NCI-H1417 (cell line): ENCODE measurements at places on chromosomes 6 and 20.
A peak's percentile ranks its signal among the peaks of the same experiment; 100 is the strongest.

DNA sequence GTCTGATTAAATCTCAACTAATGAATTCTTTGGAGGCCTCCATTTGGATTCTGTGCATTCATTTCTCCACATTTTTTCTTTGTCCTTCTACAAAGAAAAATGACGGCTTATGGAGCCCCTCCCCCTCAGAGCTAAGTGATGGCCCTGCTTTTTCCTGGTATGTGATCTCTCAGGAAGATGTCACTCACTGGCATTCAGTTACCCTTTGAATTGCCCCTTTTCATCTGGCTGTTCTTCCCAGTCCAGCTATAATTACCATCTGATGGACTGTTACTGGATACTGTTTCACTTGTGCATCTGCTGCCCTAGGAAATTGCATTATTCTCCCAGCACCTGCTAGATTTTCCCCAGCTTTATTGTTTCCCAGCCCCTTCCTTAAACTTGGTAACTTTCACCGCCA is 151.9 kb downstream of the CFAP61 start:
- DNase-seq: peak; percentile 47

DNA sequence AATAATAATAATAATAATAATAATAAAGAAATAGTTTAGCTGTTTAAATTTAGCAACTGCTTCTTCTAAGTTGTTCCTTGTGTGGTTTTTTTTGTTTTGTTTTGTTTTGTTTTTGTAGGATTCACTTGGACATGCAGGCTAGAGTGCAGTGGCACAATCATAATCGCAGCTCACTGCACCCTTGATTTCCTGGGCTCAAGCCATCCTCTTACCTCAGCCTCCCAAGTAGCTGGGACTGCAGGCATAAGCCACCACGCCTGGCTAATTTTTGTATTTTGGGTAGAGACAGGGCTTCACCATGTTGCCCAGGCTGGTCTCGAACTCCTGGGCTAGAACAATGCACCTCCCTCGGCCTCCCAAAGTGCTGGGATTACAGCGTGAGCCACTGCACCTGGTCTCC is 15.3 kb upstream of the EYA2 start:
- no peak for DNase-seq

DNA sequence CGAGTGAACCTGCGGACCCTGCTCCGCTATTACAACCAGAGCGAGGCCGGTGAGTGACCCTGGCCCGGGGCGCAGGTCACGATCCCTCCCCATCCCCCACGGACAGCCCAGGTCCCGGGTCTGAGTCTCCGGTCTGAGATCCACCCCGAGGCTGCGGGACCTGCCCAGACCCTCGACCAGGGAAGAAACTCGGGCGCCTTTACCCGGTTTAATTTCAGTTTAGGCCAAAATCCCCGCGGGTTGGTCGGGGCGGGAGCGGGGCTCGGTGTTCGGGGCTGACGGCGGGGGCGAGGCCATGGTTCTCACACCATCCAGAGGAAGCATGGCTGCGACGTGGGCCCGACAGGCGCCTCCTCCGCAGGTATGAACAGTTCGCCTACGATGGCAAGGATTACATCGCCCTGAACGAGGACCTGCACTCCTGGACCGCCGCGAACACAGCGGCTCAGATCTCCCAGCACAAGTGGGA is 46.9 kb upstream of the TRIM26 start:
- no peak for DNase-seq

- no peak for DNase-seq
Observed at GRCh38 chr6:8017276-8017701, 46.9 kb downstream of the BLOC1S5 start.

DNA sequence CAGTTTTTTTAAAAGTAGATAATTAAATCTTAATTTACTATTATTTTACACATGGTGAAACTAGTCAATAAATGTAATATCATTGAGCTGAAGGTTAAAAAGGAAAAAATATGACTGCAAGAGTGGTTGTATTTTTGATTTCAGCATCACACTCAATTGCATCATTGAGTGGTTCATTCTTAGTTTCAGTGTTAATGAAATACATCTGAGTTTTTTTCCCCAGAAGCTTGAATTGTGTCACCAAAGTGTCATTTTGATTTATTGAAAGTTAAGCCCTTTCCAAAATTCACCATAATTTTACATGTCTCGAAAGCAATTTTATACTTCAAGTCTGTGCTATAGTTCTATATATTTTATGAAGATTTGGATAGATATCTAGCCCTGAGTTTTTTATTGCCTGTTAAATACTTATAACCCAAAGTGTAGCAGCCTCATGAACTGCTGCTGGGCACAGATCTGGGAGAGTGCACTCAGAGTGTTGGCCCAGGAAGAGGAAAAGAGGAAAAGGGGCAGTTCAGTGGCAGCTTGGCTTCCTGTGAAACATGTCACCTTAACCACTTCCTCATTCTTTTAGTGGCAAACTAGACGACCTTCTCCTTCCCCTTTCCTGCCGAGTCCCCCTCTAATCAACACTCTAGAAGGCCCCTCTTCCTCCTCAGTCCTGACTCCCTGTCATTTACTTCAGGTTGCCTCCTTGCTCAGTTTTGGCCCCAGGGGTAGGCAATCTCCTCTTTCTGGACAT is 140.7 kb downstream of the ESR1 start:
- DNase-seq: no peak

DNA sequence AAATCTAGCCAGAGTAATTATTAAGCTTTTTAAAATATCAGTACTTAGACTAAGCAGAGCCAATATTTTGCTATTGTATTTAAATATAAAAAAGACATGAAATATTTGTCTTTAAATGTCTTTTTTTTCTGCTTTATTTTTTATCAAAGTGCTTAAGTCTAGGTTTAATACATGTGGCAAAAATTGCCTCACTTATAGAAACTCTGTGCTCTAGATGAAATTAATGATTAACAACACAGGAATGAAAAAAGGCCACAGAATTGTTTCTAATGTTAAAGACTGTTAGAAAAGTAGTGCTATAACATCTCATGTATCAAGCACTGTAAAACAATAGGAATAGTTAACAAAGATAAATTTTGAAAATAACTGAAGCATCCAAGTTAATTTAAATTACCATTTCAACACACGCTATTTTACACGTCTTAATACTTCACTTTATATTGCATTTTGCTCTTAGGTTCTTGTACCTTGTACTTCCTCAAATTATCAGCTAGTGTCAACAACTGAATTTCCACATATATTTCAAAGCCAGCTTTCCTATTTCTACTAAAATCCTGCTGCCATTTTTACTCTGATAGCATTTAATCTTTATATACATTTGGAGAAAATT is 1515.1 kb downstream of the HACE1 start:
- no peak for DNase-seq

DNA sequence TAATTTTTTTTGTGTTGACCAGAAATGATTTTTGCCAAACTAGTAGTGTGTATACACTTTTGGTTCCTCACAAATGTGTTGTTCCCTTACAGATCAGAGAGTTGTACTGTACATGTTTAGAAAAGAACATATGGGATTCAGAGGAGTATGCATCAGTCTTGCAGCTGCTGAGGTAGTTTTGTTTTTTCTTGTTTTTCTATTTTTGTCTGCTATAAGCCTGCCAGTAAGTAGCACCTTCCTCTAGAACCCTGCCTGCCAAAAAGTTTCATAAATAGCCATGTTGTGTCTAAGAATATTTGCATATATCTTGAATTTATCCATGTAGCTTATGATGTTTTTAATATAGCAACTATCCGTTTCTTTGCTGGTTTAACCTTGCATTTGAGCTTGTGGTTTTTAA is 46.4 kb downstream of the ORC3 start:
- no peak for DNase-seq
